Stimulated activated CD4-positive, alpha-beta T cell treated with anti-CD3 and anti-CD28 coated beads, Interleukin-12 subunit alpha, Interleukin-12 subunit beta, amount 100 ng/mL, for 48 hours (primary cell): ENCODE measurements at places on chromosomes 7 and 10.

DNA sequence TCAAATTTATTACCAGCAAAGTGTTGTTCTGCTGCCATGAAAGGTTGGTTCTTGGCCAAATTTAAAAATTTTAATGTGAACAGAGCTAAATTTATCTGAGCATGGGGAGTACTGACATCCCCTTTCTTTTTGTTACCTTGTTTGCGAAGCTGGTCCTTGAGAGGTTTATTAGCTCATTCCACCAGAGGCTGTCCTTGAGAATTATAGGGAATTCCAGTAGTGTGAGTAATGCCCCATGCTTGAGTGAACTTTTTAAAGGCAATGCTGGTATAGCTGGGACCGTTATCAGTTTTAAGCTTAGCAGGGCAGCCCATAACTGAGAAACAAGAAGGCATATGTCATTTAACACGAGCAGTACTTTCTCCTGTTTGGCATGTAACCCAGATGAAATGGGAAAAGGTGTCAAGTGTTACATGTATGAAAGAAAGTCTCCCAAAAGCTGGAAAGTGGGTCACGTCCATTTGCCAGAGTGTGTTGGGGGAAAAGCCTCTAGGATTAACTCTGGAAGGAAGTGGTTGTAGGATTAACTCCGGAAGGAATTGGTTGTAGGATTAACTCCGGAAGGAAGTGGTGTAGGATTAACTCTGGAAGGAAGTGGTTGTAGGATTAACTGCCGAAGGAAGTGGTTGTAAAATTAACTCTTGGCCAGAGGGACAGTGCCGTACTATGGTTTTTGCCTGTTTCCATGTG, 37.3 kb upstream of the AKR1C2 start:
- no peak for DNase-seq

DNA sequence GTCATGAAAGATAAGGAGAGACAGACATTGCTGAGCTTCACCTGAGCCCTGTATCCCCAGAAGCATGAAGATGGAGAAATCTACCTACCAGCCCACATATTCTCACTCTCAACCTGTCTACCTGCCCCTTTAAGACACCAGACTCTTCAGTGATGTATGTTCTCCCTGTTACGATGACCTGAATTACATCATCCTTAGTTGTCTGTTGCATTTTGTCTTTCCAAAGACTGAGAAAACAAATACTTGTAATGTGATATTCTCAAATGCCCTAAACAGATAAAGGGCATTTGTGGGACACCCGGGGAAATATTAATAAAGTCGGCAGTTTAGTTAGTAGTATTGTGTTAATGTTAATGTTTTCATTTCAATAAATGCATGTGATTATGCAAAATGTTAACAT, 305.8 kb upstream of the IGFBP3 start:
- DNase-seq = no peak

DNA sequence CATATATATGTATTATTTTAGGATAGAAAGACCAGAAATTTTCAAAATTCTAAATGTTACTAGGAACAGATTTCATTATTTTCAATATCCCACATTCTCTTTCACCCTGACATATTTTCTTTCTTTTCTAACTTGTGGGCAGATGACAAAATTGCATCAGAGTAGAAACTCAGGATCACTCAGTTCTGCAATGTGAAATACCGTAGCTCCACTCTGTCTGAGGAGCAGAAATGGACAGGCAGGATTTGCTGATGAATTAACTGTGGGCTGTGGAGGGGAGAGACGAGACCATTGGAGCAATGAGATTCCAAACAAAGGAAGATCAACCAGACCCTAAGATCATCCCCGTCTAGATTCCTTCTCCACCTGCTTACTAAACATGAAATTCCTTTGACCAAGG, 37.0 kb upstream of the SVOPL start:
- DNase-seq = no peak

- no peak for DNase-seq
Observed at GRCh38 chr10:52864201-52865106, 91.9 kb upstream of the MBL2 start.

- no peak for DNase-seq
Observed at GRCh38 chr10:118488710-118489497, 106.5 kb downstream of the PRLHR start.

DNA sequence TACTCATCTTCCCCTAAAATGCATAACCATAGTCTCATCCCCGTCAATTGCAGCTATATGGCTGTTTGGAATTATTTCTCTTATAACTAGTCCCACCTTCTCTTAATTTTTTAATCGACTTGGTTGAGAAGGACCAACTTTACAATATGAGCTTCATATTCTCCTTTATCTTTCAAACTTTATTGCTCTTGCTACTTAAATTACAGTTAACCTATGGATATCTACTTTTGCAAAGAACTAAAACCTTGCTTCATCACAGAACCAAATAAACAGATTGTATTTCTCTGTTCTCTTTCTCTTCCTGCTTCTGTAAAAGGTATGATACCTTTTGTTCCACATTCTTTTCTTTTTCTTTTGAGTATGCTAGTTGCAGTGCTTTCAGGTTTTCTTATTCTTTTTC, 6.1 kb downstream of the CREM start:
- no peak for DNase-seq

DNA sequence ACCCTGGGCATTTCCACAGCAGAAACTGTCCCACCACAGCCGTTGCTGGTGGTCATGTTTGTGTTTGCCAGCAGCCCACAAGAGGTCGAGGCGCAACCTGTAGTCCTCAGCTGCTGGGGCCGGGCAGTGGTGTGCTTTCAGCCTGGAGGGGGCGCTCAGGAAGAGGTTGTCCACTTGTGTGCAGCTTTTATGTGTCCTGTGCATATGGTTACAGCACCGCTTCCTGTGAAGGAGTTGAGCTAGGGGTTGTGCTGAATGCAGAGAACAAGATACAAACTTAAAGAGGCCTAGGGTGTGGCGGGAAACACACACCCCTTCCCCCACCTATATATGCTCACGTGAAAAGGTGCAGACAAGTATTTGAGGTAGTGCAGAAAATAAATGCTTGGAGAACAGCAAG, 29.5 kb upstream of the PFKFB3 start:
- DNase-seq = no peak
